Amygdala (tissue), 56 donors: ENCODE measurements at places on chromosomes 7 and 10.

GRCh38 chr10:21230219-21230618 lies 295.3 kb downstream of the SKIDA1 start:
- no peak for DNase-seq

DNA sequence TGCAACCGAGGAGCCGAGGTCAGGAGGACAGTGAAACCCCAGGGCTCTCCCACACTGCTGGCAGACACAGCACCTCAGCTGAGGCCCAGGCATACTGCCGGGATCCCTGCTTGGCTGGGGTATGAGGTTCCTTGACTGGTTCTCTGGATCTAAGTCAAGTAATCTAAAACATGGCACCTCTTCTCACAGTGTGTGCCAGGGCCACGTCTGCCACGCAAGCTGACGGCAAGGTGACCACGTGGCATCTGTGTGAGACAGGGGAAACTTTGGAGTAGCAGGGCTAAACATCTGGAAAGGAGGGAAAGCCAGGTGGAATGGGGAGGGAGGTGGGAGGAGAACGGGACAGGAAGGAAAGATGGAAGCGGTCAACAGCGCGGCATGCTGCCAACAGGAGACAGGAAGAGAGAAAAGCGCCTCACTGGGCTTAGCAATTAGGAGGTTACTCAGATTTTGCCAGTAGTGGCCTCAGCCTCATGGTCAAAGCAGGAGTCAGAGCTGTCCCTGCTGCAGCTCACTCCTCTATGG lies 103.7 kb downstream of the CXCL12 start:
- no peak for DNase-seq

GRCh38 chr10:70092389-70092718 lies 39.7 kb downstream of the MACROH2A2 start:
- DNase-seq, result no peak

- DNase-seq, result no peak
Observed at GRCh38 chr7:3943779-3944520, 642.9 kb downstream of the SDK1 start.

DNA sequence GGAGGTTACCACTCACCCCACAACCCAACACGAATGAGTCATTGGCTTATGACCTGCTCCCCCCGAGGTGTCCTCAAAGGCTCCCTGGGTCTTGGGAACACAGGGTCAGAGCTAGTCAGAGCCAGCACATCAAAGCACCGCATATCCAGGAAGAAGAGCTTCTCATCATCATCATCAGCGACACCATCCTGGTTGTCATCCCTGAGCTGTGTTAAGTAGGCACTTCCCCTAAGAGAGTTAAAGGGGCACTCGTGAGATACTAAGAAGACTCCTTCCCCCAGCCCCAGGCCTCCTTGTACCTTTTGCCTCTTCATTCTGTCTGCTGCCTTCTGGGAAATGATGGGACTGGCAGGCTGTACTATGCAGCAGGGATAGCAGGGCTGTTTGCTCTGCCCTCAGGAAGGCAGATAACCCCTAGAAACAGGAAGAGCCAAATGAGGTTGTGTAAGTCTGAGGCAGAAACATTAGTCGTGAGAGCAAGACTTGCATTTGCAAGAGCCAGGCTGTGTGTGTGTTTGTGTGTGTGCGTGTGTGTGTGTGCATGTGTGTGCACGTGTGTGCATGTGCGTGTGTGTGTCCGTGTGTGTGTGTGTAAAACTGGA lies 11.1 kb upstream of the CPA1 start:
- DNase-seq, result no peak

GRCh38 chr7:27188386-27189294 lies 3.6 kb upstream of the HOXA11 start:
- no peak for DNase-seq

- no peak for DNase-seq
Observed at GRCh38 chr10:42645103-42645502, 6.7 kb upstream of the ZNF33B start.

DNA sequence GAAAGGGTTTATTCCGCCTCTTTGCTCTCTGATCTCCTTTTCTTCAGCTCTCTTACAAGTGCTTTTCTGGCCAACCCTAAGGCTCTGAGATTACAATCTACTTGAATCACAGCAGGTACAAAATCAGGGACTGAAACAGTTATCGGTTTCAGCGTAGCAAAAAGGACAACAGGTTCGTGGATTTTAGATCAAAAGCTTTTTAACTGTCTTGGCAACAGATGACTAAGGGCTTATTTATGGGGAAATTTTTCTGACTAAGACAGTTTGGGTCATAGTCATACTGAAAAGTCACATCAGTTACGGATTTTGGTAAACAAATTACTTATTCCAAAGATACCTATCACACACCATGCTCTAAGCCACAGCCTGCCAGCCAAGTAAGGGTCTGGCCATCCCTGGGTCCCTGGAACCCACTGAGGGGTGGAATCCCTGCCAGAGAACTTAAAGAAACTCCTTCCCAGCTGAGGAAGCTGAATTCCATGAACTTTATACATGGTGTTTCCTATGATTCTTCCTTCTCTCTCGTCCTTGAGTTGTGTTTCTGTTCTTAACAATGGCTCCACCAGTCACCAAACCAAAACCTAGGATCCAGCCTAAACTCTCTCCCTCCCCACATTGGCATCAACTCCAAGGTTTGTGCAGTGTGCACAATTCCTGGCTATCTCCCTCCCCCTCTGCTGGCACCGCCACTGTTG lies 169.3 kb downstream of the FAM107B start:
- no peak for DNase-seq

GRCh38 chr10:74825371-74826141 lies 844 bp upstream of the KAT6B start:
- peak; percentile 78 for DNase-seq

- no peak for DNase-seq
Observed at GRCh38 chr10:11331726-11332125, 279.7 kb downstream of the USP6NL start.

DNA sequence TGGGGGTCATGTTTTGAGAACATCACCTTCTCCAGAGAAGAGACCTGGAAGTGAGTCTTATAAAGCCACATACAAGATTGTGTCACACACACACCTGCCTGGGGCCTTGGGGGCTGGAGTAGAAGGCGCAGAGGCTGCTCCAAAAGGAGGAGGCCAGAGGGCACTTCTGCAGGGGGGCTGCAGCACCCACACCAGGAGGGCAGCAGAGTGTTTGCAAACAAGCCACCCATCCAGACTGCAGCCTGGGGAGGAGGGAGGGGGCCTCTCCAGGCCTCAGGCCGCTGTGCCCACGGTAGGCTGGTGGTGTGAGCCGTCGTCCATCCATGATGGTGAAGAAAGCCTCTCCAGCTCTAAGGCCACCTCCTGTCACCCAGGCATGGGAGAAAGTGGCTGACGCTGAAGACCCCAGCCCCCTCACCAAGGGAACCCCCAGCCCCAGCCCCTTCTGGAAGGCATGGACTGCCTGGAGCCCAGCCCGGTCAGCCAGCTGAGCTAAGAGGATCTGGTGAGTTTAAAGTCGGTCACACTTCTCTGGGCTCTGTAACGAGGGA lies 77.5 kb downstream of the FOXL3 start:
- no peak for DNase-seq
